Neural crest cell (in vitro differentiated cells): ENCODE measurements at places on chromosomes 3 and 15.

GRCh38 chr3:155313300-155313699 is 19.8 kb upstream of the STRIT1 start:
- no peak for DNase-seq

- DNase-seq, result no peak
Observed at GRCh38 chr3:59318881-59319280, 269.1 kb upstream of the CFAP20DC start.

DNA sequence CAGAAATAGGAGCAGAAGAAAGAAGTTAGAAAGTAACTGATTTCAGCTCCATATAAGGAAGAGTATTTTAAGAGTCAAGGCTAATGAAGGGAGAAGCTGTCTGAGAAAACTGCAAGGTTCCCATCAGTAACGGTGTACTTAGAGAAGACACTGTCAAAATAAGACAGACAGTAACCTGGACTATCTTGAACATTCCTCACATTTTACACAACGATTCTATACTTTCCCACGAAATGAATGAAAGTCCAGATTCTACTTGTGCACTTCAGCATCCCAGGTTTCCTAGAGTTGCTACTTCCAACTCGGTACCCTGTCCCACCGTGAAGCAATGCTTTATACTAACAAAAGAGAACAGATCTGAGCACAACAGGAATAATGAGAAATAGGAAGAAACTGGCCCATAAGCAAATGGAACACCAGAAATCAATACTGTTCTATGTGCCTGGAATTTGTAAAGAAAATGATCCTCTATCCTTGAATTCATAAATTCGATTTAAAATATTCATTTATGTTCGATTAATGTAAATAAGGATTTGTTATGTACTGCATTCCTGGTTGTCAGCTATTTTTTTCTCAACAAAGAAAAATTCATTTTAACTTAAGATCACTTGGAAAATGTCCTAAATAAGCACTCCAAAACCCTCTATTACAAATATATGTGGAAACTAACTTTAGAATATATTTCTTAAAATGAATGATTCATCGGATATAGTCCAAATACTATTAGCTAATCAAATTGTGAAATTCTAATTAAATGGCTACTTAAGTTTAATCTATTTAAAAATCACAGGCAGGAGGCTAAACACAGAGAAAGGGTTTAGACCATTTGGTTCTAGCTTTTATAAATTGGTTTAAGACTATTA is 1.5 kb downstream of the C3orf70 start:
- DNase-seq, result no peak

GRCh38 chr3:181741417-181741816 is 29.7 kb downstream of the SOX2 start:
- no peak for DNase-seq

GRCh38 chr3:157494581-157495281 is 8.5 kb downstream of the VEPH1 start:
- no peak for DNase-seq

DNA sequence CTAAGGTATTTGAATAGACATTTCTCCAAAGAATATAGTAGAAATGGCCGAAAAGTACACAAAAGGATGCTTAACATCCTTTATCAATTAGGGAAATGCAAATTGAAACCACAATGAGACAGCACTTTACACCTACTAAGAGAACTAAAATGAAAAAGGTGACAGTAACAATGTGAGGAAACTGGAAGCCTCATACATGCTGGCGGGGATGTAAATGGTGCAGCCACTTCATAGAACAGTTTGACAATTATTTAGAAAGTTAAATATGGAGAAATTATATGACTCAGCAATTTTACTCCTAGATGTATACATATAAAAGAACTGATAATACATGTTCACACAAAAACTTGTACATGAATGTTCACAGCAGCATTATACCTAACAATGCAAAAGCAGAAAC is 13.4 kb downstream of the SPICE1 start:
- DNase-seq, result no peak

GRCh38 chr15:32878869-32879805 is 161.3 kb downstream of the GREM1 start:
- no peak for DNase-seq
